HS-27A (cell line): ENCODE measurements at places on chromosomes 6 and 20.

DNA sequence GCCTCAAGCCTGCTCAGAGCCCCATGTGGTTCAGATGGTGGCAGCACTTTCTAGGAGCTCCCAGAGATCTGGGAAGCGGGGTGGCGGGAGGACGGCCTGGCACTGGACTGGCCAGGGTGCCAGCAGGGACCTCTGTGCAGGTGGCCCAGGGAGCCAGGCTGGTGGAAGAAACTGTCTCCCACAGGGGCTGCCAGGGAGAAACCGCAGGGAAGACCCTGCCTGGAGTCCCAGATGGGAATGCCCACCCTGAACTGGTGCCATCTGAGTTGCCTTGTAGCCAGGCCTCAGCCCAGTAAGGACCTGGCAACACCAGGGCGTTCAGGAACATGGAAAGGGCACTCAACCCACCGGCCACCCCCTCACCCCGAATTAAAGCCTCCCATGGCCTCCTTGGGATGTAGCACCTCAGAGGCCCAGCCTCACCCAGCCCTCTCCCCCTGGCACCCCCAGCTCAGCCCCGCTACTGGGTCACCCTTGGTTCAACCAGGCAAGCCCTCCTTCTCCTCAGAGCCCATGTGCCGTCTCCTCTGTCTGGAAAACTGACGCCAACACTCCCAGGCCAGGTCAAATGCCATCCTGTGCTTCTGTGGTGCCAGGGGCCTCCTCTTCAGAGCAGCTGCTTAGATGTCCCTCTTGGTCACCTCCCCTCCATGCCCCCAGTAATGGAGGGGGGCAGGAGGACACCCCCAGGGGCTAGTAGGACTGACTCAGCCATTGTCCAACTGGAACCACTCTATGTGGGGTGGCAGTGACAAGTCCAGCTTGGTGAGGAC is 5.9 kb upstream of the C20orf144 start:
- no peak for DNase-seq

GRCh38 chr20:38190936-38191371 is 25.9 kb upstream of the TGM2 start:
- no peak for DNase-seq

GRCh38 chr6:5697508-5697907 is 309.2 kb downstream of the NRN1 start:
- no peak for DNase-seq

DNA sequence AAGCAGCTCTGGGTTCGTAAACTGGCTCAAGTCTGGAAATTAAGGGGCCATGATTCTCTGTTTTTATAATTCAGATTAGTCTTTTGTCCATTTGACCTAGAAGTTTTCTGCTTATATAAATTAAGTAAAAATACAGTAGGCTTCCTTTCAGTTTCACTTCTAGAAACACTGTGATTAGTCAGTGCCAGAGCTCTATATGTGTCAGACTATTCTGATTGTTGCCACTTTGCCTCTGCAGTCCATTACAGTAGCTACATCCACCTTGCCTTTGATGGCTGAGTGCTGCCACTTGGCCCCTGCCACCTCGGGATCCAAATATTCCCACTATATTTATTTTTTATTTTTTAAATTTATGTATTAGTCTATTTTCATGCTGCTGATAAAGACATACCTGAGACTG is 7.9 kb downstream of the ZC2HC1B start:
- no peak for DNase-seq

DNA sequence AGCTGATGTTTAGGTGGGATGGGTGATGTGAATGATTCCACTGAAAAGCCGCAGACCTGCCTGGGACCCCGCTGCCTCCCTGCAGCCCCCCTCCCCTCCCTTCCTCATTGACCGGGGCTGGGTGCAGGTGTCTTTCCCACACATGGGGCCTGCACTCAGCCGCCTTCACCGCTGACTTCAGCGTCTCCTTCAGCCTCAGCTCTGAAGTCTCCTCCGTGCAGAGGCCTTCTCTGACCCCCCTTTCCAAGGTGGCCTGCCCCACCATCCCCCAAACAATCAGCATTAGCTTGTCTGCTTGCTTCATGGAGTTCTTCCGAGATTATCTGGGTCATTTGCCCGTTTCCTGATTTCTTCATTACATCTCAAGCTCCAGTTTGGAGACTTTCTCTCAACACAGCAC is 140.7 kb downstream of the SMOC2 start:
- no peak for DNase-seq

GRCh38 chr6:36171573-36171972 is 25.0 kb upstream of the BRPF3 start:
- no peak for DNase-seq

GRCh38 chr20:49285233-49285668 is 7.4 kb upstream of the ZNFX1 start:
- no peak for DNase-seq

DNA sequence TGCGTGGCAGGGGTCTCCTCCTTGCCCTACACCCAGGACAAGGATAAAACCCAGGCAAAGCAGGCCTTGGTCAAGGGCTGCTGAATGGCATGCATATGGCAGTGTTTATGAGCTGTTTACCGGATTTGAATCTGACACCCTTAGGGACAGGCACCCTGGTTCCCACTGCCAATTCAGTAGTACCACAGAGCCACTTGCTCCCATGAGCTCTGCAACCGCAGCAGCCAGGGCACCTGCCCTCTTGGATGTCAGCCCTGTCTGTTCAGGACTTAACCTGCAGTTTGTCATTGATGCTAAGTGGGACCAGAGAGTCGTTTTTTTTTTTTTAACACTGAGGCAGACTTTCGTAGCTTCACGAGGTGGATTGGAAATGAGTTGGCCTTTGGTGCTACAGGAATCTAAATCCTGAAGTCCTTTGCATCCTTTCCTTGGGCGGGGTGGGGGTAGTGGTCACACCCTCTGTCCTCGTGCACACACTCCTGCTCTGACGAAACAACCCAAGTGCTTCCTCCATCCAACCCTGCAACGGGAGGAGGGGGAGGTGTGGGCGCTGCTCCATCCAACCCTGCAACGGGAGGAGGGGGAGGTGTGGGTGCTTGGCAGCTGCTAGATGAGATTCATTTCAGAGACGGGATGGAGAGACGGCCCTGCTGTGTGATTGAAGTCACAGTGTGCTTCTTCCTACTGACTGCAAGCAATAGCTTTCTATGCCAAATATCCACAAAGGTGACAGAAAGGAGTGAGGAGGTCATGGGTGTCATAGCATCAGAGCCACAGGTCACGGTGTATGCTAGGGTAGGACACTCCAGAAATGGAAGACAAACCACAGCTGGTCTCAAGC is 166.5 kb downstream of the SMOC2 start:
- DNase-seq, result no peak

GRCh38 chr6:135971351-135971750 is 119.8 kb downstream of the PDE7B start:
- DNase-seq, result no peak

GRCh38 chr6:6891125-6891721 is 216.5 kb upstream of the RREB1 start:
- DNase-seq, result no peak

GRCh38 chr6:161477876-161478425 is 204.1 kb upstream of the AGPAT4 start:
- DNase-seq, result no peak

- no peak for DNase-seq
Observed at GRCh38 chr20:48776306-48776705, 51.5 kb downstream of the PREX1 start.

DNA sequence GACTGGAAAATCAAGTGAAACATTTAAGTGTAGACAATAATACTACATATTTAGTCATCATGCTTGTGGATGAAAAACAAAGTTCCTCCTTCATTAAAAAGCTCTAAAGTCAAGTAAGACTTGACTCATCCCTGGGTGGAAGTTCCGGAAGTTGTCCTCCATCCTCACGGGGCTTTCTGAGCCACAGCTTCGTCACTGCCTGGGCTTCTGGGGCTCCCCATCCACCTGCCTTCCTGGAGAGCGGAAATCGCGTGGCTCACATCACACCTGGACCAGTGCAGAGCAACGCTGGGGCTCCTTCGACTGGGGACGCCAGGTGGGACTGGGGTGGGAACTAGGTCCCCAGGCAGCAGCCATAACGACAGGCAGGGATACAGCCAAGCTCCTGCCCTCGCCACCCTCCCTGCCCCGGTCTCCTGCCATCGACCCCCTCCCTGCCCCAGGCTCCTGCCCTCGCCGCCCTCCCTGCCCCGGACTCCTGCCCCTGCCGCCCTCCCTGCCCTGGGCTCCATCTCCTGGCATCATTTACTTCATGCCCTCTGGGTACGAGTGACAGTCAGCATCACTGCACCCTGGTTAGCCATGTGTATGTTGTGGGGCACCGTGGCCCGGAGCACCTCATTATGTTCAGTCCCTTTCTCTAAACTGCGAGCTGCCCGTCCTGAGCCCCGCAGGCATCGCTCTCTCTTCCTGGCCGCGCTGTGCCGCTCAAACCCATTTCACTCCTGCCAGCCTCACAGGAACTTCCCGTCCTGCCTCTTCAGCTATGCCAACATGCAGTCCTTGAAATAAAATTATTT is 12.9 kb downstream of the THBS2 start:
- DNase-seq, result no peak

DNA sequence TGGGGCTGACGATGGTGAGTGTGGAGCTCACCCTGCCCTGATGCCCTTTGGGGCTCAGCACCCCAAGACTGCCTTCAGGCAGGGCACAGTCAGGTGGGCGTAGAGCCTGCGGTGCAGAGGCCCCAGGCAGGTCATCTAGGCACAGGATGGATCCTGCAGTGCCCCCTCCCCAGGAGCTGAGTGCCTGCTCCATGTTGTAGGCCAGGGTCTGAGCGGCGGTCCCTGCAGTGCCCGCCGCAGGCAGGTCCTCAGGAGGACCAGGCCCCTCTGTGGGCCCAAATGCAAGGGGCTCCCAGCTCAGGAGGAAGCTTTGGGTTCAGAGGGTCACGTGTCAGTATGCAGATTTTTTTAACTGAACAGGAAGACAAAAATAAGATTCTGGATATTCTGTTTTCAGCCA is 2.8 kb downstream of the MRGBP start:
- no peak for DNase-seq

GRCh38 chr6:33702345-33702977 is 9.0 kb downstream of the UQCC2 start:
- no peak for DNase-seq

DNA sequence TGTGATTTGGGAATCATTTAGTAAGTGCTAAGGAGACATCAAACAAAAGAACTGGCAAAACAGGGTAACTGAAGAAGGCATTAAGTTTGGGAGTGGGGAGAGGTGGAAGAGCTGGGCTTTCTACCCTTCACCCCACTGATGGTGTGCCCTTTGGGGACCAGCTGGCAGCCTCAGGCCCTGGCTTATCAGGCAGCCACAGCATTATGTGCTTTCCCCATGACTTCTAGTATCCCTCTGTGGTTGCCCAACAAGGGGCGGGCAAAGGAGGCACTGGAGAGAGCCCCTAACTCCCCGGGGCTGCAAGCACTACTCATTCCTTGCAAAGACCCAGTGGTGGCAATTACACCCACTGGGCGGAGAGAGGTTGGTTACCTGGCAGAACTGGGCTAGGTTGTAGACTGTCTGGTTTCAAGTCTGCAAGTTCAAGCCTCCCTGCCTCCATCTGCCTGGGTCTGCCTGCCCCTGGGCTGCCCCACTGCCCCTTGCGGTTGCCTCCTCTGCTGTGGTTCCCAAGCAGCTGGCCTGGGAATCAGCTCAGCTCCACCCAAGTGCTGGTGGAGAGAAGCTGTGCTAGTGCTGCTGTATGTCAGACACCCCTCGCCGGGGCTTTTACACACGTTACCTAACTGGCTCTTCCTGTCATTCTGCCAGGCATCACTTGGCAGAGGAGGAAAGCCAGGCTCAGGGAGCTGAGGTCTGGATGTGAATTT is 29.9 kb downstream of the KCNK5 start:
- DNase-seq, result no peak

DNA sequence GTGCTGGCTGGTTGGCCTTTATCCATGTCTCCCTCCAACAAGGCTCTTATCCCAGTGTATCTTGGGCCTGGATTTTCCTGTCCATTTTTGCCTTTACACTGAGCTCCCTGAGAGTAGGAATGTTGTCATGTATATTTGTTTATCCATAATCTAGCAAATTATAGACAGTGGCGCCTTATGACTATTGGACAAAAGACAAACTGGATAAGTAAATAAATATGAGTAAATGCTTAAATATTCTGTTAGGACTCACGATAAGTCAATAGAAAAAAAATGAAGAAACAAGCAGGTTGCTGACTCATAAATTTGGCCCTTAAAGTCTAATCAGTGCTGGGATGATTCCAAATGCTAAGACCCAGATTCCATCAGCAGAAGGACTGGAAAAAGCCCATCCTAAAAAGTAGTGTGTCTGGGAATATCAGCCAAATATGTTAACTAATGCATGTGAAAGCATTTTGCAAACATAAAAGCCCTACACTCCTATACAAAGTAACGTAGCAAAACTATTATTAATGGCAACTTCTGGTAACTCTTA is 55.0 kb upstream of the PCSK2 start:
- DNase-seq, result no peak

GRCh38 chr6:75436869-75437268 is 56.7 kb downstream of the FILIP1 start:
- DNase-seq, result no peak

DNA sequence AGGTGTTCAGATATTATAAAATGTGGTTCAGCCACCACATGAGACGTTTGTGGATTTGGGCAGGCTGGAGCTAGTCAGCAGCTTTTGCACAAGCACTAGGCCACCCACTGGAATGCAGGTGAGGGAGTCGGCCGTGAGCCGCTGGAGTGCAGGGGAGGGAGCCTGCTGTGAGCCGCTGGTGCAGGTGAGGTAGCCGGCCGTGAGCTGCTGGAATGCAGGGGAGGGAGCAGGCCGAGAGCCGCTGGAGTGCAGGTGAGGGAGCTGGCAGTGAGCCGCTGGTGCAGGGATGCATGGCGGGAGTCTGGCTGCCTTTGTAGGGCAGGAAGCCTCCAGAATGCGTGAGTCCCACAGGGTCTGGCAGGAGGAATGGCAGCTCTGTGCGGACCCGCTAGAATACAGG is 1907.6 kb upstream of the DEFB115 start:
- DNase-seq, result no peak

- DNase-seq, result no peak
Observed at GRCh38 chr6:116531675-116532570, 13.6 kb downstream of the TRAPPC3L start.

GRCh38 chr20:4147319-4147718 is 132.0 kb upstream of the RNF24 start:
- no peak for DNase-seq

- no peak for DNase-seq
Observed at GRCh38 chr6:55049866-55050265, 124.4 kb upstream of the HCRTR2 start.

DNA sequence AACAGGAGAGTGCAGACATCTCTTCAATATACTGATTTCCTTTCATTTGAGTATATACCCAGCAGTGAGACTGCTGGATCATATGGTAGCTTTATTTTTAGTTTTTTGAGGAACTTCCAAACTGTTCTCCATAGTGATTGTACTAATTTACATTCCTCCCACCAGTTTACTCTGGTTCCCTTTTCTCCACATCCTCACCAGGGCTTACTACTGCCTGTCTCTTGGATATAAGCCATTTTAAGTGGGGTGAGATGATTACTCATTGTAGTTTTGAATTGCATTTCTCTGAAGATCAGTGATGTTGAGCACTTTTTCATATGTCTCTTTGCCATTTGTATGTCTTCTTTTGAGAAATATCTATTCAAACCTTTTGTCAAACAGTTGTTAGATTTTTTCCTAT is 64.9 kb upstream of the HMGCLL1 start:
- no peak for DNase-seq
